H9 (cell line): ENCODE measurements at places on chromosomes 1 and 21. TPM values are rescaled to one million over a fixed set of nuclear protein-coding genes. Genes with fewer than 3 reads are reported as not detected.

Gene RNF186
- not detected in 2 replicates for total RNA-seq

GRCh38 chr1:42423681-42424080 lies 32.1 kb downstream of the ZMYND12 start:
- DNase-seq: no peak

GRCh38 chr1:219772265-219773036 lies 155.9 kb downstream of the SLC30A10 start:
- no peak for DNase-seq

DNA sequence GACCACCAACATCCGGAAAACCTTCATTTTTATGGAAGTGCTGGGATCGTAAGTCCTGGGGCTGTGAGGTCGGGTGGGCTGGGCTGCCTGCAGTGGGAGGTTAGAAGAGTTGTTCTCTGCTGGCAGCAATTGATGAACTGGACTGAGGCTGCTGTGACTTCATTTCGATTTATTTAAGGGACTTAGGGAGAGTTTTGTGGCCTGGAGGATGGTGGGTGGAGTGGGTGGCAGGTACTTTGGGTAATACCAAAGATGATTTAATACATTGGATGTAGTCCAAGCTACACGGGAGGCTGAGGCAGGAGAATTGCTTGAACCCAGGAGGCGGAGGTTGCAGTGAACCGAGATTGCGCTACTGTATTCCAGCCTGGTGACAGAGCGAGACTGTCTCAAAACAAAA lies 11.5 kb downstream of the CAMK1G start:
- no peak for DNase-seq

- DNase-seq: no peak
Observed at GRCh38 chr1:79259390-79260336, 253.1 kb upstream of the ADGRL4 start.
